ENCODE measurements at places on chromosomes 11 and 22. TPM values are rescaled to one million over a fixed set of nuclear protein-coding genes. Genes with fewer than 3 reads are reported as not detected.

The PNPLA2 gene
- total RNA-seq = 211 TPM

The PVALB gene
- total RNA-seq = not detected

- no peak for DNase-seq
Measured at GRCh38 chr11:132873841-132874240, 658.5 kb downstream of the OPCML start.

GRCh38 chr11:129785383-129786111 lies 30.1 kb upstream of the TMEM45B start:
- no peak for DNase-seq
